Adipose tissue (tissue), 3 donors: ENCODE measurements at places on chromosomes 7 and 10. TPM values are rescaled to one million over a fixed set of nuclear protein-coding genes. Genes with fewer than 3 reads are reported as not detected.

Gene LRRC18
- polyA plus RNA-seq, result not detected

Gene DLX5
- not detected for polyA plus RNA-seq

Gene C10orf62
- polyA plus RNA-seq, result not detected

Gene ESYT2
- polyA plus RNA-seq, result 22.1 TPM

Gene MBLAC1
- polyA plus RNA-seq, result 2.5 TPM

Gene SPAM1
- not detected for polyA plus RNA-seq

Gene FAM25G
- polyA plus RNA-seq, result not detected

Gene DLX6
- not detected for polyA plus RNA-seq

Gene ZNF117
- polyA plus RNA-seq, result 26.5 TPM

Gene LBX1
- polyA plus RNA-seq, result not detected

Gene BPGM
- polyA plus RNA-seq, result 9.6 TPM

Gene TUBGCP2
- 35.0 TPM for polyA plus RNA-seq
